ENCODE measurements at places on chromosomes 6 and 20.

- DNase-seq = no peak
Observed at GRCh38 chr20:43667341-43668132, 623 bp downstream of the MYBL2 start.

GRCh38 chr6:32105433-32105832 is 3.7 kb downstream of the TNXB start:
- DNase-seq = no peak

DNA sequence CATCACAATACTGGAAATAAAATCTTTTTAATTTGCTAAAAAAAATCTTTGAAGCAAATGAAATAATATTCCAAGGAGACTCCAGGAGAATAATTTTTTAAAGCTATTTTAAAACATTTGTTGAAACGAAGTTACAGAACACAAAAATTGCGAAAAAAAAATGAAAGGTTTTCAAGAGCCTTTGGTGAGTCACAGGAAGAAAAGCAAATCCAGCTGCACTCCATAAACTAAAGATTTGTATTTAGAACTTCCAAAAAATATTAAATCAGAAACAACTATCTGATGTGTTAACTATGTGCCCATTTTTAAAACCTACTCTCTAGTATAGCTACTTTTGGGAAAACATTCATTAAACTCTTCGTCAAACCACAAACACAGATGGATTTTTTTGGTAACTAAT is 23.6 kb downstream of the PDSS2 start:
- DNase-seq = no peak

DNA sequence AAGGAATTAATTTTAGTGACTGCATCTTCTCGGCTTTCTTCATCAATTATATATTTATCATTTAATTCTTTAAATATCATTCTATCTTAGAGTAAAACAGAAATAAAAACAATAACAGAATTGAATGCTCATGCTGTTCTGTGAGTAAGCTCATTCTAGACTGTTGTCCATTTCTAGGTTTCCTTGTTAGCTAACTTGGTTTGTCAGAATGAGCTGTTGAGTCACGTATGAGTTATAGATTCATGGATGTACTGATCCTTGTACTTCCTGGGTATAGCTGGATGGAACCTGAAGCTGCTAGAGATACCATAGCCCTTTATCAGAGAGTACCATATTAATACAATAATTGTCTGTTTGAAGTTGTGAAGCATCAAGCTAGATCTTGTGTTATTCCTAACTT is 515.3 kb downstream of the TENT5A start:
- no peak for DNase-seq

GRCh38 chr6:63882208-63882607 is 246.6 kb downstream of the PHF3 start:
- DNase-seq = no peak

GRCh38 chr6:110814102-110815014 is 911 bp downstream of the CDK19 start:
- DNase-seq = peak; percentile 56

DNA sequence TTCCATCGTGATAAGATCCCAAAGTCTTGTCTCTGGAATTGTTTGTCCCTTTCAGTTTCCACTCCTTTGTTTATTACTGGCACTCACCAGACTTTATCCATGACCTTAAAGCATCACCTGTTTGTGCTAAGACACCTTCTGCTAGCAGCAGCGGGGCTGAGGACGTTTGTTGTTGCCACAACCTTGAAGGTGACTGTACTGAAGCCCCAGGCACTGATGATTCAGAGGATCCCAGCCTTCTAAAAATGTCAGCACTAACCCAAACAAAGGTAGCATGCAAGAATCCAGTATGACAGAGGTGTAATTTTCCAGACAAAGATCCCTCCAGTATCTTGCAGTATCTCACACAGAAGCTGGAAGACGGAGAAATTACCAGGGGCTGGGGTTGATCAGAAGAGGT is 28.9 kb upstream of the SMIM8 start:
- no peak for DNase-seq

GRCh38 chr6:128694303-128695009 is 174.1 kb upstream of the PTPRK start:
- DNase-seq = no peak

GRCh38 chr6:84280030-84280429 is 52.6 kb upstream of the CEP162 start:
- no peak for DNase-seq

- DNase-seq = peak; percentile 38
Observed at GRCh38 chr20:53736757-53737395, 143.2 kb upstream of the ZNF217 start.

GRCh38 chr6:170165085-170165470 is 125.8 kb downstream of the DLL1 start:
- DNase-seq = no peak

GRCh38 chr20:36926653-36927200 is 24.8 kb downstream of the SAMHD1 start:
- DNase-seq = no peak

GRCh38 chr6:19454001-19454720 is 383.0 kb upstream of the ID4 start:
- DNase-seq = no peak

- DNase-seq = no peak
Observed at GRCh38 chr6:108027056-108027455, 47.5 kb downstream of the OSTM1 start.

DNA sequence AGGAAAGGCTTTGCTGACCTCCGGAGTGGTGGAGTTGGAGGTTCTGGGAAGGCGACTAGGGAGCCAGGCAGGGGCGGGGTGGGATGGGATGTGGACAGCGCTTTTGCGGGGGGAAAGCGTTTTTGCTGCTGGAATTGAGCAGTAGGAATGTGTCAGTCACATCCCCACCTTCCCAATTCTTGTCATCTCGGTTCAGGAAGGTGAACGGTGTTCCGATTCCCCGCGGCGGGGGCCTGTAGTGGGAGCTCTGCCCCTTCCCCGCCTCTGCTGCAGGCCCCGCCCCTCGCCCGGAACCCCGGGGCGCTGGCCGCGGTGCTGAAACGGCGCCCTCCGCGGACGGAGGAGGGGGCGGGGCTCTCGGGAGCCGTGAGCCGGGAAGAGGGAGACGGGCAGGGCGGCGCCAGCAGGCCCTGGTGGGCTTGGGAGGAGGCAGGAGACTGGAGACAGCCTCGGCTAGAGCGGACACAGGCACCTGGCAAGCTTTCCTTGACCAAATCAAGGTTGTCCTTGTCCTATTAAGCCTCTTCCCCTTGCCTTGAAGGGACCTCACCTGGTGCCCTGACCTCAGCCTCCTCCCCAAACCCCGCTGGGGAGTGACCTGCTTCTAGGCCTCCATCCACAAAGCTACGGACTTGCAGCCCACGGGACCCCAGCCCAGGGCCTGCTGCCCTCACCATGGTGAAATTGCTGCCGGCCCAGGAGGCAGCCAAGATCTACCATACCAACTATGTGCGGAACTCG is at the start of gene LHFPL5:
TSS of gene LHFPL5 (plus strand) at position 357 of the 741 bp plus-strand sequence. CDS start at position 676, 319 bp downstream.
- DNase-seq = peak; percentile 18

- DNase-seq = no peak
Observed at GRCh38 chr6:20875369-20875963, 341.2 kb downstream of the CDKAL1 start.

DNA sequence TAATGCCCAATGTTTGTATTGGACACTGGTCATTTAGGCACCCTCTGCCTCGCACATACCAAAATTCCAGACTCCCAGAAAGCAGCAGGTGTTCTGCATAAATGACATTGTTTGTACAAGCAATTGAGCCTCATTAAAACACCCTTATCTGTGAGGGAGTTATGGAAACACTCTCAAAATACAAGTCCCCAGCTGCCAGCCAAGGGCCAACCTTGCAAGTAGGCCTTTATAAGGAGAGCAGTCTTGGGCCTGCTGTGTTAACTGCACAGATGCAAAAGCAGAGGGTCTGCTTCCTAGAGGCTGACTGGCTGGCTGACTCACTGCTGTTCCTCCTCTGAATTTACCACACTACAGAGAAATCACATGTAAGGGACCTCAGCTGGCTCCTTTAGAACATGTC is 150.4 kb upstream of the HMGN3 start:
- no peak for DNase-seq

DNA sequence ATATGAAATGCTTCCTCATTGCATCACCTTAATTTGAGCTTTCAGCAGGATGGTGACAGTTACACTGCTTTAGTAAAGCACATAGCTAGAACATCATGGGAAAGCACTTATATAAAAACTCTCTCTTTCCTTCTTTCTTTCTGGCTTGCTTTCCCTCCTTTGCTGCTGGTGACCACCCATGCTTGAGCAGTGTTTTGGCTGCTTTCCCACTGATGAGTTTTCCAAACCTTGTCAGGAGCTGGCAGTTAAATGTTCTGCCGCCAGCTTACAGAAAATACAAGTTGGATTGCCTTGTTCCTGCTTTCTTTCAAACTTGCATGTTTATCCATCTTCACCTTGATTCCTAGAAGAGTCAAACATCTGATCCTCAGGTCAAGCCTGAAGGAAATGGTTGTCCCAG is 323.9 kb downstream of the FOXA2 start:
- DNase-seq = no peak

- DNase-seq = no peak
Observed at GRCh38 chr6:117480651-117481050, 1.8 kb upstream of the DCBLD1 start.

- DNase-seq = no peak
Observed at GRCh38 chr20:7571101-7571500, 369.2 kb downstream of the HAO1 start.

- DNase-seq = no peak
Observed at GRCh38 chr20:20466341-20466879, 98.5 kb downstream of the INSM1 start.

DNA sequence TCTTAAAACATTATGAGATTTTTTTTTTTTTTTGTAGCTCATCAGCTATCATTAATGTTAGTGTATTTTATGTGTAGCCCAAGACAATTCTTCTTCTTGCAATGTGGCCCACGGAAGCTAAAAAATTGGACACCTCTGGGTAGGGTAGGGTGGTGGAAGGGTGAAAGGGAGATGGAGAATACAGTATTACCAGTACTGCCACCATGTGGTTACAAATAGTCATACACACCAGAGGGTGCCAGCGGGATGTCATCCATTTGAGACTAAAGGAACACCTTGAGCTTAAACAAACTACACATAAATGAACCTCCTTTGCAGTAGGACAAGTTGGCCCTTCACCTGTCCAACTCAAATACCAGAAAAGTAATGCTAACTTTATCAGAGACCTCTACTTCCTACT is 601.9 kb downstream of the HTR1B start:
- no peak for DNase-seq

- peak; percentile 61 for DNase-seq
Observed at GRCh38 chr20:44056010-44056698, 130.8 kb downstream of the JPH2 start.

- DNase-seq = no peak
Observed at GRCh38 chr6:13671548-13672127, 40.0 kb downstream of the RANBP9 start.

- DNase-seq = no peak
Observed at GRCh38 chr6:157867155-157867559, 44.1 kb downstream of the SNX9 start.

DNA sequence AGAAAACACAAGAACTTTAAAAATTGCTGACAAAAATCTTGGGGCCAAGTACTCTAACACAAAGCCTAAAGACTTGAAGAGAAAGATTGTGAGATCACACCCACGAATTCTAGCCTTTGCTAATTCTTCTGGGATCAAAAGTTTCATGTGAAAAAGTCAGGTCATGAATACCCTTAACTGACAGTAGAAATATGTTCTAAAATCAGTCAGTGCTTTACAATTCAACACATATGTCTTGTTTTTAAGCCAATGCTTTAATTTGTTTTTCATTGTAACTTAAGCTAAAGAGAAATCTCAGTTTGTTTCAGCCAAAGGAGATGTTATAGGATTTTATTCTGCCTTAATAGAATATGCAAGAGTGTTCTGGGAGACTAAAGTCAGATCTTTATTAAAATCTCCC is 78.2 kb upstream of the PLEKHG1 start:
- no peak for DNase-seq

GRCh38 chr20:37699202-37699601 is 5.4 kb downstream of the CTNNBL1 start:
- DNase-seq = no peak

DNA sequence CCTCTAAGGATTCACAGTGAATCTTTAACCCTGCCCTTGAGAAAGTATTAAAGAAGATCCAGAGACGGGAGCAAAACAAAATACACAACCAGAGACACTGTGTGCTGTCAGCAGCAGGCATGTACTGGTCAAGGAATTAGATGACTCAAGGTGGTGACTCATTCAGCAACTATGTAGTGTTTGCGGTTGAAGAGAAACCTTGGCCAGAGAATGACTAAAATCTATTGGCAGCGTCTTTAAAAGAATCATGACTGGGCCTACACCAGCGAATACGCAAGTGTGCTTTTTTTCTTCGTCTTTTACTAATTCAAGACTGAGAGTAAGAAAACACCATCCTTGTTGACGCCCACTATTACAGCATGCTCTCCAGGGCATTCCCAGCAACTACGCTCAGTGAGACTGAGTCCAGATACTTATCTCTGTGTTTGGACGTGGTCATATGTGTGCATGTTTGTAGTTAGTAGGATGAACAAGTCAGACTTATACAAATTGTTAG is 72.4 kb upstream of the BACH2 start:
- peak; percentile 42 for DNase-seq

- no peak for DNase-seq
Observed at GRCh38 chr20:33821270-33821836, 10.2 kb downstream of the CHMP4B start.

- no peak for DNase-seq
Observed at GRCh38 chr6:90123831-90124230, 172.8 kb downstream of the BACH2 start.

GRCh38 chr6:132461958-132462357 is 51.0 kb downstream of the STX7 start:
- DNase-seq = no peak

GRCh38 chr6:143166247-143166695 is 105.6 kb downstream of the AIG1 start:
- DNase-seq = no peak

- DNase-seq = no peak
Observed at GRCh38 chr20:7723284-7723683, 217.0 kb downstream of the HAO1 start.

GRCh38 chr6:147776631-147777213 is 268.2 kb downstream of the SAMD5 start:
- DNase-seq = no peak

- no peak for DNase-seq
Observed at GRCh38 chr6:107154801-107155160, 39.5 kb upstream of the BEND3 start.

DNA sequence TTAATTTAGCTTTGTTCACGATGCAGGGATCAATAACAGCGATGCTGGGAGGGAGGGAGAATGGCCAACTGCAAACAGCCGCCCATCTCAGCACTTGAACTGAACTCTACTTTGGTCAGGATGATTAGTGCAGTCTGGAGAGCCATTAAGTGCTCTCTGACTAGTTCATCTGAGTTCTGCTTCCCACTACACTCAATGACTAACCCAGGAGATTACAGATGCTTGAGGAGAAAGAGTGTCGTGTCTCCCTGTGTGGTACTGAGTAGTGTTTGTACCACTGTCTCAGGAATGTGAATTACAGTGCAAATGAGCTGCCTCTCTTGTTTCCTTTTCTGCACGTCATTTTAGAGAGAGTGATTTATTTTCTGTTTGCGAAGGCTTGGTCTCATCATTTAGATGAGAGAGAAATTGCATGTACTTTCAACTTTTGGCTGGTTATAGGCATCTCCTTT is 23.5 kb downstream of the CARMIL1 start:
- DNase-seq = no peak

GRCh38 chr6:116170358-116171057 is 44.6 kb upstream of the COL10A1 start:
- no peak for DNase-seq

Data from CD4-positive, alpha-beta T cell treated with Interleukin-17A for 1 hour (primary cell).